ENCODE measurements at places on chromosomes 2 and 18. TPM values are rescaled to one million over a fixed set of nuclear protein-coding genes. Genes with fewer than 3 reads are reported as not detected.

Gene UGT1A8
- total RNA-seq: not detected

- H3K27ac ChIP-seq: peak overlapping the region; percentile 92
- H3K27me3 ChIP-seq: no peaks in the 10 kb centered on the region
- peaks cover 16% of the 10 kb centered on the region for H3K36me3 ChIP-seq
- H3K4me1 ChIP-seq: peaks cover 97% of the 10 kb centered on the region
These were observed 10.4 kb downstream of the ARHGAP25 start for GRCh38 chr2:68745006-68745405.

Gene PLB1
- total RNA-seq: 32.3 TPM

- no peak for DNase-seq
- H3K36me3 ChIP-seq: no peaks in the 10 kb centered on the region
- no peaks in the 10 kb centered on the region for H3K27me3 ChIP-seq
- no peak overlapping the region for H3K4me3 ChIP-seq
- no peak overlapping the region for H3K27ac ChIP-seq
These were observed 187.9 kb downstream of the NEDD4L start for GRCh38 chr18:58231930-58232329.
